ENCODE measurements at places on chromosomes 6 and 20.
A peak's percentile ranks its signal among the peaks of the same experiment; 100 is the strongest.

- no peak for DNase-seq
Observed at GRCh38 chr6:168157272-168158212, 78.5 kb upstream of the FRMD1 start.

DNA sequence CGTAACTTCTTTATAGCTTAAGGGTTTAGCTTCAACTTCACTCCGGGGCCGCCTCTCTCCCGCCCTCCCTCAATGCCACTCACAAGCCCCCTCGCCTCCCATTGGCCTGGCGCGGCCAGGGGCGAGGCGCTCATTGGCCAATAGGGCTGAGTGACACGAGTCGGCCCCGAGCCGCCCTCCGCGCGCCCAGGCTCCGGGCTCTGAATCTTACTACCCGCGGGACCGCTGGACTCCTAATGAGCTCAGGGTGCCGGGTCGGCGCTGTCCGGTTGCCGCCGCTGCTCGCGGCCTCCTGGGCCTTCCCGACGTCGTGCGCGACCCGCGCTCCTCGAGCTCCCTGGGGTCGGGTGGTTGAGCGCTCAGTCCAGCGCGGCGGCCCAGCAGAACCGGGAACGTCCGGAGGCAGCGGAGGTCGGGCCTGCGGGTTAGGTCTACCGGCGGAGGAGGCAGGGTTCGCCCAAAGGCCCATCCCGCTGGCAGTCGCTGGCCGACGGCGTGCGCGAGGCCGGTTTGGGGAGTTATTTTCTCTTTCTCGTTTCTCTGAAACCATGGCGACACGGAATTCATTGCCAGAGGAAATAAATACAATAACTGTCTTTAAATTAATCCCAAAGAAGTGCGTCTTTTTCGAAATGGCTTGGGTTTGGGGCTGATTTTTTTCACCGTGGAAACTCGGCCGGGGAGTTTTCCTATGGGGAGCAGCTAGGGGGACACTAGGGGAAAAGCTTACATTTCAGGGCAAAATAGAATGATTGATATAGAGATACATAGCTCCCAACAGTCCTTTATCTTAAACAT is at the start of gene SIM1:
TSS of gene SIM1 (minus strand) at position 19 of the 798 bp plus-strand sequence. CDS start 1,453 bp downstream, outside the sequence.
- DNase-seq: peak; percentile 58

GRCh38 chr6:106079961-106080762 is 6.0 kb upstream of the PRDM1 start:
- no peak for DNase-seq

GRCh38 chr6:82875573-82876185 is 190.0 kb downstream of the UBE3D start:
- DNase-seq: no peak

- DNase-seq: no peak
Observed at GRCh38 chr6:35037664-35038038, 103.5 kb downstream of the TCP11 start.

GRCh38 chr6:77318256-77318655 is 145.0 kb downstream of the HTR1B start:
- peak; percentile 73 for DNase-seq

DNA sequence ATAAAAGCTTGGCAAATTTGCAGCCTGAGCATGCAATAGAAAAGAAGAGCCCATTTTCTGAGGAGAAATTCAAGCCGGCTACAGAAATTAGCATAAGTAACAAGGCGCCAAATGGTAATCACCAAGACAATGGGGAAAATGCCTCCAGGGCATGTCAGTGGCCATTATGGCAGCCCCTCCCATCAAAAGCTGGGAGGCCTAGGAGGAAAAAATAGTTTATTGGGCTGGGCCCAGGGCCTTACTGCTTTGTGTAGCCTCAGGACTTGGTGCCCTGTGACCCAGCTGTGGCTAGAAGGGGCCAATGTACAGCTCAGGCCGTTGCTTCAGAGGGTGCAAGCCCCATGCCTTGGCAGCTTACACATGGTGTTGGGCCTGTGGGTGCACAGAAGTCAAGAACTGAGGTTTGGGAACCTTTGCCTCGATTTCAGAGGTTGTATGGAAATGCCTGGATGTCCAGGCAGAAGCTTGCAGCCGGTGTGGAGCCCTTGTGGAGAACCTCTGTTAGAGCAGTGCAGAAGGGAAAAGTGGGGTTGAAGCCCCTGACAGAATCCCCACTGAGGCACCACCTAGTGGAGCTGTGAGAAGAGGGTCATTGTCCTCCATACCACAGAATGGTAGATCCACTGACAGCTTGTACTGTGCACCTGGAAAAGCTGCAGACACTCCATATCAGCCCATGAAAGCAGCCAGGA is 328.5 kb upstream of the MAP3K7 start:
- no peak for DNase-seq

- DNase-seq: no peak
Observed at GRCh38 chr6:16602035-16602434, 159.2 kb downstream of the ATXN1 start.

GRCh38 chr6:43129434-43130194 is 41.5 kb upstream of the SRF start:
- peak; percentile 66 for DNase-seq

GRCh38 chr20:38253571-38253970 is 7.0 kb downstream of the KIAA1755 start:
- DNase-seq: no peak

- no peak for DNase-seq
Observed at GRCh38 chr6:163962627-163963117, 548.2 kb downstream of the QKI start.

- no peak for DNase-seq
Observed at GRCh38 chr6:136592930-136593673, 42.9 kb upstream of the MAP7 start.

DNA sequence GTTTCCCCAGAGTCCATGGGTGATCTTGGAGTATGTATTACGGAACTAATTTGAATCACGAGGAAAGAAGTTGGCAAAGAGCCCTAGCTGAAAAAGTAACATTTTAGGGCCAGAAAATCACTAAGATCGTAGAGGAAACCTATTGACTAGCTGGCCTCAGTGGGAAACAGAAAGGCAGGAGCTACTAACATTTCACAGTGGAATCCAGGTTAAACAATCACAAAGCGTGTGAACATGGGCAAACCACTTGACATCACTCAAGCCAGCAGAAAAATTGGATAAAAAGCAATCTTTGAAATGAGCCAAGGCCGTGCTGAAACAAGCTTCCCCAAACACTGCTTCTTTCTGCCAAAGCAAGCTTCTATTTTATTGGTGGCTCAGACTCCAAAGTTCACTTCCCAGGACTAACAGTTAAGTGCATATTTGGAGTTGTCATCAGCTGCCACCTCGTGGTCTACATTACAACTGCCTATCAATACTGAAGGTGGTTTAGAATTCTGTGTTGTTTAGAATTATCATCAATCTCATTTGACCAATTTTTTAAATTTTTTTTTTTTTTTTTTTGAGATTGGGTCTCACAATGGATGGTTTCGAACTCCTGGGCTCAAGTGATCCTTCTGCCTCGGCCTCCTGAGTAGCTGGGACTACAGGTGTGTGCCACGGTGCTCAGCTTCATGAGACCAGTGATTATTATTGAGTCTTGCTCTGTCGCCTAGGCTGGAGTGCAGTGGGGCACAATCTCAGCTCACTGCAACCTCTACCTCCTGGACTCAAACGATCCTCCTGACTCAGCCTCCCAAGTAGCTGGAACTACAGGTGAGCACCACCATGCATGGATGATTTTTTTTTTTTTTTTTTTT is 10.6 kb downstream of the RPS10 start:
- DNase-seq: peak; percentile 85

DNA sequence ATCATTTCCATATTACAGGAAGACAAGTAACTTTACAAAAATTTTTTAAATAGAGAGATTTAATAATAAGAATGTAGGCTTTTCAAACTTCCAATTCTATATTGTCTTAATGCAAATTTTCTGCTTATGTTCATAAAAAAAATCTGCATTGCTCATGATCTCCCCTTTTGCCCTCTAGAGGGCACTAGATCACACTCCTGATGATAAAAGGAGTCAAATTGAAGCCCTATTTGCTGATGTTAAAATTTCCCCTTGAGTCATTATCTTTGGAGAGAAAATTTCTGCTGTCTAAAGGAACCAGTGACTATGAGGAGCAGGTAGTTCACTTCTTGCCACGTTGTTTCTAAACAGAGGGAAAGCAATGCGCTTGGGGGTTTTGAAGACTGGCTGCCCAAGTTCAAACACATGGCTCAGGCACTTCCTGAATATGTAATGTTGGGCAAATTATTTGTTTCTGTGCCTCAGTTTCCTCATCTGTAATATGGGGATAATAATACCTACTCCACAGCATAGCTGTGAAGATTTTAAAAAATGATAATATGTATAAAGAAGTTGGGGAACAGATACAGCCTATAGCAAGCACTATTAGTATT is 874.2 kb downstream of the TFAP2A start:
- peak; percentile 49 for DNase-seq

DNA sequence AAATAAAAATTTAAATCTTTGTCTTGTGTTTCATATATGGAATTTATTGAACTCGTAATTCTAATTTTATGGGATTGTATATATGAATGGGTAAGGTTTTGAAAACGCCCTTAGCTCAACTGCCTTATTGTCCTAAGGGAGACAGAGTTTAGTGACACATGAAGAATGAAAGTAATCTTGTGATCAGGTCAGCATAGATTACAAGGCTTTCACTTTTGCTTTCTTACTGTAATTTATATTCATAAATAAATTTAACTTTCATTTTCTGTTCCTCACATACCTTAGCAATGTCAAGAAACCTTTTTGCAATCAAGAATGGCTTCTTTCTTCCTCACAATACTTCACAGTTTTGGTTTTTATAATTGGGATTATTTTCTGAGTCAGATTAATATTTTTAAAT is 14.4 kb downstream of the KPNA5 start:
- DNase-seq: no peak

DNA sequence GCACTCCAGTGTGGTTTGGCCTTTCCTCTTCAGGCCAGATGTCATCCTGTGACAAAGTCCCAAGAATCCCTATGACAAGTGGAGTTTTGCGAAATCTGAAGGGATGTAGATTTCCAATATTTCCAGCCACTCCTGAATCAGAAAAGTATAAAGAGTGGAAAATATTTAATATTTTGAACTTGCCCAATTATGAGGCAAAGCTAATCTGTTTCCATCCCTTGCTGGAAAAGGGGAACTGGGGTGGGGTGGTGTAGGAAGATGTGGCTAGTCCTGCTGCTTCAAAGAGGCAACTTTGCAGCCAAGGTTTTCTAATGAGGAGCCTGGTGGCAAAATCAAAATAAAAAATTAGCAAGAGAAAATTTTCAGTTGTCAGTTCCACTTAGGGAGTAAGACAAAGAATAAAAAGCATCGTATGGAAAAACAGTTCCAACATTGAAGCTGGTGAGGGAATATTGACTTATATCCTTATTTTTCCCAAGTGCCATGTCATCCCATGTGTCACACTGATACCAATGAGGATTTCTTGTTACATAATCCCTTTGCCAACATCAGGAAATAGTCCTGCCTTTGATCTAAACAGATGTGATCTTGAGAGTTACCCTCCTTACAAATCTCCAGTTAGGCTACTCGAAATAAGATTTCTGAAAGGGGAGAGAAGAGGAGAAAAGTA is 480.0 kb upstream of the JARID2 start:
- DNase-seq: no peak

- no peak for DNase-seq
Observed at GRCh38 chr6:51021171-51021570, 202.5 kb downstream of the TFAP2B start.

Data from hematopoietic multipotent progenitor cell treated with erythropoietin and hydrocortisone succinate and interleukin-3 and kit ligand, for 8 days (in vitro differentiated cells).